ENCODE measurements at places on chromosomes 7 and 10.
A peak's percentile ranks its signal among the peaks of the same experiment; 100 is the strongest.

- no peak for DNase-seq
Observed at GRCh38 chr7:1733206-1733907, 63.3 kb downstream of the ELFN1 start.

GRCh38 chr7:101058355-101058754, 26.9 kb upstream of the TRIM56 start:
- DNase-seq: peak; percentile 70

- DNase-seq: no peak
Observed at GRCh38 chr10:68666280-68666760, 54.7 kb upstream of the CCAR1 start.

GRCh38 chr7:5426226-5426475, 2.5 kb upstream of the TNRC18 start:
- no peak for DNase-seq
